ENCODE measurements at places on chromosomes 2 and 18.

DNA sequence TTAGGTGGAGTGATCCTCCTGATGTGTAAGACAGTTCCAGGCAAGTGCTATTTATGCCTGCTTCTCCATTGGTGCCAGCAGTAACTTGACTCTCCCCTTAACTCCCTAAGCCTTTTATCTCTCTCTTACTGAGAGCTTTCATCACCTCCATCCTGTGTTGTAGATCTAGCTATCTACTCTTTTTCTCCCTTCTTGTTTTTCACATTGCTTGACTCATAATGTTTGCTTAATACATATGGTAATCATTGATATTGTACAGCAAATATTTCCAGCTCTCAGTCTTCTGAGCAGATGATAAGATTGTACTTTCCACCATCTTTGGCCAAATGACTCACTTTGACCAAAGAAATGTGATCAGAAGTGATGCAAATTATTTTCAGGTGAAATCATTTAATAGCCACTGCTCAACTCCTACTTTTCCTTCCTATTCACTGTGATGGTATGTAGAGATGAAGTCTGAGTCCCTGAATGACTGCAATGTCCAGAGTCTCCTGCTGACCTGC lies 165.0 kb downstream of the PLCL1 start:
- DNase-seq: no peak

DNA sequence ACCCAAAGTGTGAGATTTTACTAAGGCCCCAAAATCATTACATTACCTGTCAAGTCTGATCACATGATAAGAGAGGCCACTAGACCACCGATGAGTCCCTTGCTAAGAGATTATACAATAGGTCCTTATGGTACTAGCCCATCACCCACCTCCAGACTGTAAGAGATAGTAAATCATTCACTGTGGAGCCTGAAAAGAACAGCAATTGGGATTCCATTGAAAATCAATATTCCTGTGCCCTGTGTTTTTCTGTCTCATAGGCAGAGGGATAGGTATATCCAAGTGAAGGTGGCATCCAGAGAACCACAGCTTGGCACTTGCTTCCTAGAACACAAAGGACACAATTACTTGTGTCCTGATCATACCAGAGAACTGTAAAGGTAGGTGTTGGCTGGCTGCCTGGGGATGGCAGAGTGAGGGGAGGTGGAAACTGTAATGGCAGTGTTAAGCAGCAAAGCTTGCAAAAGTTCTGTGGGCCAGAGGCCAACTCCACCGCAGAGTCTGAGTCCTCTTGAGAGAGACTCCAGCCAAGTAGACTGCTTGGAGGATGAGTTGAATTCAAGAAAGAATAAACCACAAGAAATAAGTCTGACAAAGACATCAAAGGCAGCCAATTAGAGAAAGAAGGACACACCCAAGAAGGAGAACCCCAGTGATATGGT lies 102.0 kb upstream of the PIEZO2 start:
- DNase-seq: peak; percentile 42

- DNase-seq: peak; percentile 58
Observed at GRCh38 chr18:61635901-61636528, 256.8 kb downstream of the RNF152 start.

DNA sequence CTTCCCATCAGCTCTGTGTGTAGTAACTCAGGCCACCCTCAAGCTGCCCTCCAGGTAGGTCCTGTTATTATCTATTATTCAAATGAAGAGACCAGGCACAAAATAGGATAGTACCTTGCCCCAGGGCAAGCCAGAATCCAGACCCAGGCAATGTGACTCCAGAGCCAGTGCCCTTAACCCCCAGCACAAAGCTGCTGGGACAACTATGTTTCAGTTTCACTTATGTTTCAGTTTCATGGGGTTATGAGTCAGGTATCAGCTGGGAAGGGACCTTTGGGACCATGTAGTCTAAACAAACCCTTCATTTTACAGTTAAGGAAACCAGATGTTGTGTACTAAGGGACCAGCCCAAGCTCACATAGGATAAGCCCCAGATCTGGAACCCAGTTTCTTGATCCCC lies 10.0 kb downstream of the HK2 start:
- no peak for DNase-seq

GRCh38 chr2:225097035-225097434 lies 54.8 kb upstream of the DOCK10 start:
- no peak for DNase-seq

GRCh38 chr2:181312515-181312927 lies 144.7 kb upstream of the ITGA4 start:
- DNase-seq: no peak

GRCh38 chr2:234812851-234813250 lies 139.0 kb upstream of the SH3BP4 start:
- no peak for DNase-seq

GRCh38 chr18:32091325-32091723 lies 350 bp upstream of the RNF138 start:
- no peak for DNase-seq

DNA sequence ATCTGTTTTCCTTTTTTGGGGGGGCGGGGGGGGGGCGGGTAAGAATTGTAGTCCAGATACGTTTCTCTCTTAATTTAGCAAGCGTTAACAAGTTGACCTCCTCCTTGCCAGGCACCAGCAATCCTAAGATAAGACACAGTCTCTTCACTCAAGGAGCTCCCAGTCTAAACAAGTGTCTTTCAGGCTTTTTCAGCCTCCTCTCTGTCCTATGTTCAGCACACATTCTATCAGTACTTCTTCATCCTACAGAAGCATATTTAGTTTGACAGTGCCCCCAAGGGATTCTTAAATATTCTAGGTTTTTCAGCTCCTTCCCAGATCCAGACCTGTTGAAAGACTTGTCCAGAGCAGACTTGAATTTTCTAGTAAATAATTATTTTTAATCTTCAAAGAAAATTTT lies 2.7 kb downstream of the PPP1CB start:
- no peak for DNase-seq

DNA sequence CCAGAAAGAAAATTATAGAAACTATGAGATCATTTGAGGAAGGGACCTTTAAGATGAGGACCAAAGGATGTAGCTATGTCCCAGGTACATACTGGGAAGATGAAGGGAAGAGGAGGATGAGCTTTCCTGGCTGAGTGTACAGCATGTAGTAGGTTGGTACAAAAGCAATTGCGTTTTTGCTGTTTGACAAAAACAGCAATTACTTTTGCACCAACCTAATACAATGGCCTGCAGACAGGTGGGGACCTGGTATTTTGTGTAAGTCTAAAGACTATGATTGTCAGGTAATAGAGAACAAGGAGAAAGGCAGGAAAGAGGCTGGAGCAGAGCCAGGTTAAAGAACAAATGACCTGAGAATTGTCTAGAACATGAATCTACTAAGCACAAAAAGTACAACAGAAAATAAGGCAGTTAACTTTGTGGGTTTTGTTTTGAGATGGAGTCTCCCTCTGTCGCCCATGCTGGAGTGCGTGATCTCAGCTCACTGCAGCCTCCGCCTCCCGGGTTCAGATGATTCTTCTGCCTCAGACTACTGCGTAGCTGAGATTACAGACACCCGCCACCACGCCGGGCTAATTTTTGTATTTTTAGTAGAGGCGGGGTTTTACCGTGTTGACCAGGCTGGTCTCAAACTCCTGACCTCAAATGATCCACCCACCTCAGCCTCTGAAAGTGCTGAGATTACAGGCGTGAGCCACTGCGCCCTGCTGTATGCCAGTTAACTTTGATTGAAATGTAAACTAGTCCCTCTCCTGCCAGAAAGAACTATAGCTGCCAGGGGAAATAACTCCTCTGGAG lies 3.2 kb upstream of the TGOLN2 start:
- DNase-seq: no peak

- DNase-seq: no peak
Observed at GRCh38 chr18:78006774-78007260, 757.2 kb downstream of the GALR1 start.

- no peak for DNase-seq
Observed at GRCh38 chr2:240741091-240741490, 49.4 kb downstream of the AQP12A start.

GRCh38 chr2:136233298-136233697 lies 115.3 kb upstream of the CXCR4 start:
- DNase-seq: no peak

GRCh38 chr18:6755107-6755506 lies 25.6 kb downstream of the ARHGAP28 start:
- DNase-seq: no peak

DNA sequence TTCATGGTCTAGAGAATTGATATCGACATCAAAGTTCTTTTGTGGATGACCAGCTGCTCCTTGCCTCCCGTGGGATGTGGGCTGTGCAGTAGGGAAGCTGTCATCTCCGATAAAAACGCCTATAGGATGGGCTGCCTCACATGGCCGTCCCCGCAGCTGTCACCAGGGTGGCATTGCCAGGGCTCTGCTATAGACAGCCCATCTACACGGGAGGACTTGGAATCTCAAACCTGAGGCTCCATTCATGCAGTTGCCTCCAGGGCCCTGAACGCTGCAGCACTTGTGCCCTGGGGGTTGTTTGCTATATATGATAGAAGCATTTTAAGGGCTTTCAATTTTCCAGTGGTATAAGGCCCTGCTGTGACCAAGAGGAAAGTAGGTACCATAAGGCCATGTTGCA lies 183.1 kb downstream of the MYCN start:
- no peak for DNase-seq

- DNase-seq: peak; percentile 14
Observed at GRCh38 chr2:211454679-211455078, 898.3 kb downstream of the CPS1 start.

GRCh38 chr2:20456116-20456571 lies 9.3 kb downstream of the RHOB start:
- no peak for DNase-seq

GRCh38 chr2:64259312-64259711 lies 115.1 kb upstream of the PELI1 start:
- no peak for DNase-seq

DNA sequence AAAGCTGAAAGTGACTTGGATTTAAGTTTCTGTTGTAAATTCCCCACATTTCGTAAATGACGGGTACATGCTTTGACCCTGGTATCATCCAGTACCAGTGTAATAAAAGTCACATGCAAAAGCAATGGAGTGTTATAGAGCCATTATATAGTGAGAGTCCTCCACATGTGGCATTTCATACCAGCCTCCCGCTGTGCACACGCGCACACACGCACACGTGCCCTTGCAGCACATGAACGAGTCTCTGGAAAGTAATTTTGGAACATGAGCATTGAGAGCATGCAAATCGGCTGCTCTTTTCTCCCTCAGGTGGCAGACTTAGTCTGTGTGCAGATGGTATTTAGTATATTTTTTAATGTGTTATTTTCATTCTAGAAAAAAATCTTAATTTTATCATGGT lies 198.1 kb downstream of the ZNF407 start:
- DNase-seq: no peak

- peak; percentile 82 for DNase-seq
Observed at GRCh38 chr18:57440331-57441070, 5.3 kb downstream of the ONECUT2 start.

DNA sequence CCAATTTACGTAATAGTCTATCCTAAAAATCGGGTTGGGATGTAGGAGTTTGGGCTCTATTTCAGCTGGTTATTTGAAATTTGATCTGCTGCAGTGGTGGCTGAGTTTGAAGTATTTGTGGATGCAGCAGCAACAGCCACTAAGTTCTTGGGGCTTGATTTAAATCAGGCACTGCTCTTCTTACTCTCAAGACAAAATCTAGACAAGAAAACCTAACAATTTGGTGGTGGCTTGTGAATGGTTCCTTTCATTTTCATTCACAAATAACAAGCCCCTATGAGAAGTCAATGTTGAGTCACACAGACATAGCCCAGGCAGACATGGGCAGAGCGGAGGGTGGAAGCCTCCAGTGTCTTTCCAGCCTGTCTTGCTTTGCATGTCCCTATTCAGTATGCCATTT lies 199.3 kb downstream of the LTBP1 start:
- peak; percentile 70 for DNase-seq

GRCh38 chr2:49255409-49255971 lies 101.2 kb upstream of the FSHR start:
- DNase-seq: no peak

GRCh38 chr18:31103423-31103822 lies 1.2 kb upstream of the DSC2 start:
- no peak for DNase-seq

DNA sequence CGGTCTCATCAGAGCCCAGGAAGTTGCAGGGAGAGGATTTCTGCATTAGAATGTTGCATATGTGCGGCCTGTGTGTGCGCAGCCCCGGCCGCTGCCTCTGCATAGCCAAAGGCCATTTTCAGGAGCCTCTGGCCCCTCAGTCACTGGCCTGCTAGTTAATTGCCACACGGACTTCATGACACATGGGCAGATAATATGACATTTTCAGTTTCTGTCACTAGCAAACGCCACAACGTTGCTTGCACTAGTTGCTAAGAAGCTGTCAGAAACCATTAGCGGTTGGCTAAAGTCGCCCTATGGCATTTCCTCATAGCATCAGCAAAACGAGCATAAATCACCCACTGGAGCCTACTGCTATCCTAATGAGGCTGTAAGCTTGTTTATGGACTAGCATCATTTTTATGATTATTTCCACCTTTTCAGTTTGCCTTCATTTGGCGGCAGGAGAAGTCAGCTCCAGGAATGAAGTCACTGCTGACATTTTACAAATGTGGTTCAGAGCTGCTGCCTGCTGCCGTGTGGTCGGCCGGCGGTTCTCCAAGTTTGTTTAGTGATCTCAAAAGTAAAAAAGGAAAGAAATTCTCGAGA lies 73.7 kb downstream of the MEIS1 start:
- no peak for DNase-seq

DNA sequence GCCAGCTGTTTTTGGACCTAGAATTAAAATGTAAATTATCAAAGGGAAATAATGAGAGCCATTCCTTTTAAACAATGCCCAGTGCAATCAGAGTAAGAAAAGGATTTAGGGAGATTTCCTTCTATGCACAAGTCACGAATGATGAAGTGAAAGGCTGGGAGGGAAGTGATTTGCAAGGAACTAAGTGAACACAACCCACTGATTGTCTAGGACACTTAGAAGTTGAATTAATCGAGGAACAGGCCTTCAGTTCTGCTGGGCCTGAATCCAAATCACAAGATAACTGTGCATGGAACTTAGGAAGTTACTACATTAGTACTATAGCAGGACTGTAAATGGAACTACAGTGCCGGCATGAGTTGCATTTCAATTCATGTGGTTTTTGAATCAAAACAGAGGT lies 17.7 kb downstream of the MAP2 start:
- no peak for DNase-seq

DNA sequence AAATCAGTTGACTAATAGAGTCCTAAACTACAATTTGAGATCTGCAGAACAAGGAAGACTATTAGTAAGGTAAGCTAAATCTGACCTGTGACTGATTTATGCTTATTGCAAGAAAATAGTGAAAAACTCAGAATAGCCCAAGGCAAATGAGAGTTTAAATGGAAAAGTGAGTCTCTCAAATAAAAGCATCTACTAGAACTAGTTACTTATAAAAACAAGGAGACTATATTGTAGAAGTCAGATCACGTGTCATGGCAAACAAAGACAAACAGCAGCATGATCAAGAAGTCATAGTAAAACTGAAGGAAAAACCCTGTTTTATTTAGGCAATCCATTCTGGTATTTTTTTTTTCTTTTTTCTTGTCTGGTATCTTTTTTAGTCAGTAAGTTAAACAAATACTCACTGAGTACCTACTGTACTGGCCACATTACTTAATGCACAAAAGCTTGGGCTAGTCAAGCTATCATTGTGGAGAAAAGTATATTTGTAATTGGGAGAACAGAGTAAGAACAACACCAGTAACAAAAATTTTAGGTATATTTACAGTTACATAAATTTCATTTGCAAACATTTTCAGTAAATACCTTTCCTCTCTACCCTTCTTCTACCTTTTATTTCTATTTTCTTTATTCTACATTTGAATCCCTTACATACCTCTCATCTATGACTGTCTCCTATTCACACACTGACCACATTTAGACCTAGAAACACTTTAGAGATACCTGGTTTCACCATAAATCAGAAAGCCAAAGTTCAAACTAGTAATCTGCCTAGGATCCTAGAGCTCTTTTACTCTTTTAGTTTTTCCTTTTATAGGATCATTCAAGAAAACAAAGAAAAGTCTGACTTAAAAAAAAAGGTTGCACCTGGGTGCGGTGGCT lies 23.7 kb downstream of the CCDC88A start:
- no peak for DNase-seq
